ENCODE measurements at places on chromosomes 5 and 9. TPM values are rescaled to one million over a fixed set of nuclear protein-coding genes. Genes with fewer than 3 reads are reported as not detected.

DNA sequence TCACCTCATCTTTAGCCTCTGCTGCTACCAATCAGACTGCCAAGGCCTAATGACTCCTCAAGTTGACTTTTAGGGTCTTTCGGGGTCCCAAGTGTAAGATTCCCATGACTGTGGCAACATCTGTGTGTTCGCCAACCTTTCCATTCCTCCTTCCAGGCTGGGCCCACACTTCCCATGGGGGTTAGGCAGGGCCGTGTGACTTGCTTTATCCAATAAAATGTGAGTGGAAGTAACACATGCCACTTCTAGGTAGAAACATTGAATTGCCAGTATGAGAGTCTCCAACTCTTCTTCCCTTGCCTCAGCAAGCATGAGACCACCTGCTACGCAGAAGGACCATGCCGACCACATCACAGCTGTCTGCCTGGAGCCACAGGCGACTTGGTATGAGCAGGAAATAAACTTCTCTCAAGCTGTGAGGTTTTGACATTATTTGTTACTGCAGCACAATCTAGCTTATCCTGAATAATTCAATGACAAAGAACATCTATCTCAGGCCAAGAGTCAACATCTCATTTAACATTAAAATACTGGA lies 190.4 kb upstream of the IER5L start:
- H3K36me3 ChIP-seq, result peaks cover 3% of the 10 kb centered on the region
- H3K4me1 ChIP-seq, result no peaks in the 10 kb centered on the region
- no peak for DNase-seq
- no peaks in the 10 kb centered on the region for H3K27me3 ChIP-seq
- H3K4me3 ChIP-seq, result no peak overlapping the region

Gene FASTKD3
- 5.8 TPM for total RNA-seq

- no peak overlapping the region for H3K4me3 ChIP-seq
- peaks cover 33% of the 10 kb centered on the region for H3K4me1 ChIP-seq
- H3K36me3 ChIP-seq, result no peaks in the 10 kb centered on the region
- no peak overlapping the region for H3K27ac ChIP-seq
Observed at GRCh38 chr9:72596451-72597180, 75.2 kb downstream of the TMC1 start.

DNA sequence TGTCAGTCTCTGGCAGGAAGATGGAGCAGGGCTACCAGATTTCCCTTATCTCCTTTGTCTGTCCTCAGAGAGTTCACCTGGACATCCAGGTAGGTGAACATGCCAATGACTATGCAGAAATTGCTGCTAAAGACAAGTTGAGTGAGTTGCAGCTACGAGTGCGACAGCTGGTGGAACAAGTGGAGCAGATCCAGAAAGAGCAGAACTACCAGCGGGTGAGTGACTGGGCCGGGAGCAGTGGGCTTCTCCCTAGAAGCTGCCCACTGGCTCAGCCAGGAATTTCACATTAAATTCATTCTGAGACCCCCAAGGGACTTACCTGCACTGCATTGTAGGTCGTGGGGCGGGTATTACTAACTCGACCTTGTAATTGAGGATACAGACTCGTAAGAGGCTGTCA lies 2.1 kb downstream of the TMED9 start:
- H3K4me3 ChIP-seq, result no peak overlapping the region
- DNase-seq, result no peak
- peaks cover 18% of the 10 kb centered on the region for H3K27me3 ChIP-seq
- peaks cover 28% of the 10 kb centered on the region for H3K36me3 ChIP-seq

- no peaks in the 10 kb centered on the region for H3K4me1 ChIP-seq
Observed at GRCh38 chr5:143454936-143455516, 51.5 kb upstream of the NR3C1 start.

DNA sequence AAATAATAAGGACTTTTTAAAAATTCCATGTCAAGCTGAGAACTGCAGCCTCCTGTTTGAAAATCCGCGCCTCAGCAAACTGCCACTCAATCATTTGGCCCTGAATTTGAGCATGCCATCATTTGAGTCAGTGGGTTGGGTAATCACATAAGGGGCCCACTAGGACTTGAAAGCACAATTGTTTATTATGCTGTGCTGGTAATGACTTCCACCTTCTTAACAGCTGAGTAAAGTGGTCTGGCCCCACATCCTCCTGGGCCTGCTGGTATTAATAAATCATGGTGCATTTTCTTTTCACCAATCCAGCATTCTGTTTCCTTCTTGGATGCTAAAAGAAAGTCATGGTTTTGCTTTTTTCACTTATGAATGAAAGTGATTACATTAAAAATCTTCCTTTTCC lies 103.0 kb upstream of the CTSL start:
- peaks cover 64% of the 10 kb centered on the region for H3K36me3 ChIP-seq
- no peak overlapping the region for H3K4me3 ChIP-seq
- DNase-seq, result no peak
- H3K27ac ChIP-seq, result no peak overlapping the region
- H3K27me3 ChIP-seq, result no peaks in the 10 kb centered on the region

- peak within 1 kb of the TSS; percentile 73 for H3K4me3 ChIP-seq
- H3K27me3 ChIP-seq, result peaks cover 18% of the 10 kb centered on the region
- H3K36me3 ChIP-seq, result no peaks in the 10 kb centered on the region
Observed at GRCh38 chr9:89497978-89498851, at the start of gene SEMA4D. Gene SEMA4D (minus strand): TSS chr9:89498113. CDS start chr9:89405456, 92,657 bp downstream.

DNA sequence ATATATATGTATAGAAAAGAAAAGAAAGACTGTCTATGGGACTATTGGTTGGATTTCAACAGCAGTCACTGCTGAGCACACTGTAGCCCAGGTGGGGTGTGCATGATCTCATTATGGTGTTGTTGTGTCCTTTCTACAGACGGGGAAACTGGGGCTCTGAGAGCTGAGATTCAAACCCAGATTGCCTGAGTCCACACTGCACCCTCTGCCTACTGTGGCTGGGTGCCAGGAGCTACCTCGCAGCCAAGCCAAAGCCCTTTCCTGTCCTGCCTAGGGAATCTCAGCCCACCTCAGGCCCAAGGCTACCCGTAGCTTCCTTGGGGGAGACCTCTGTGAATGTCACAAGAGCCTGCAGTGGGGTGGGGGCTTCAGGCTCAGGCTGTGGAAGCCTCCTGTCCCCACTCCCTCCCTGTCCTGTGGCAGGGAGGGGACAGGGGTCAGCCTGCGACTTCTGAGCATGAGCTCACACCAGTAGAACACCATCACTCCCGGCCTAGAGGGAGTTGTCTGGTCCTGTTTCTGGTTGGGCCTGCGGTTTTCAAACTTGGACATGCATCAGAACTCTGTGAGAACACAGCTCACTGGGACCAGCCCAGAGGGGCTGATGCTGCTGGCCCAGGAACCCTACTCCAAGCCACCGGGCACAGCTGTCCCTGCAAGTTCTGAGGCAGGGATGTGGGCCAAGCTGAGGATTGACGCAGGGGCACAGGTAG lies 7.9 kb upstream of the NINJ1 start:
- no peaks in the 10 kb centered on the region for H3K27me3 ChIP-seq
- DNase-seq, result no peak
- no peak overlapping the region for H3K4me3 ChIP-seq
- no peak overlapping the region for H3K27ac ChIP-seq

Data from osteocyte (in vitro differentiated cells).